ENCODE measurements at places on chromosomes 5 and 9.

DNA sequence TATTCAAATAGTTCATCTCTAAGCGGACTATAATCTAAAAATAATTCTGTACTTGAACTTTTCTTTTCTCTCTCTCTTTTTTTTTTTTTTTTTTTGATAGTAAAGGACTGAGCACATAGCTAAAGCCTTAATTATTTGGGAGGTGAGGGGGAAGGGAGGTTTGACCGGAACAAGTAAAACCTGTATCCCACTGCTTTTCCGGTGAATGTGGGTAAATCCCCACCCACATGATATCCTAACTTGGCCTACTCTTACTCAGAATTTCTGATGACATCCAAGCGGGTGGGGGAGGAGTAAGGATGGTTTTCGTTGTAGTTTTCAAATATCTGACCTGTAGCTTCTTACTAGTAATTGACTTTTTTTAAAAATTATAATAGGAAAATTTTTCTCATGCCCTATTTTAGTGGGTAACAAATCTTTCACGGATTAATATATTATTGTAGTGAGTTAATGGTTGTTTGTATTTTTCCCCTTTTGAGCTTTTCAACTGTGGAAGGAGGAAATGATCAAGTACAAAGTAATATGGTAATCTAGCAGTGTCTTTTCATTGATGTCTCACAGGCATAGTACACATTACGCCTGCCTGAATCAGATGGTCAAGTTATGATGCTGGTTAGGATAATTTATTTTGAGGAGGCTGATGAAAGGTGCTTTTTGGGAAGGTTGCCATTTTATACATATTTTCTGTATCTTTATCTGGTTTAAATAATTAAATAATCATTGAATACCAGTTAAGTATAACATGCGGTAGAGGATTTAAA lies 2.2 kb upstream of the ELL2 start:
- DNase-seq: no peak

DNA sequence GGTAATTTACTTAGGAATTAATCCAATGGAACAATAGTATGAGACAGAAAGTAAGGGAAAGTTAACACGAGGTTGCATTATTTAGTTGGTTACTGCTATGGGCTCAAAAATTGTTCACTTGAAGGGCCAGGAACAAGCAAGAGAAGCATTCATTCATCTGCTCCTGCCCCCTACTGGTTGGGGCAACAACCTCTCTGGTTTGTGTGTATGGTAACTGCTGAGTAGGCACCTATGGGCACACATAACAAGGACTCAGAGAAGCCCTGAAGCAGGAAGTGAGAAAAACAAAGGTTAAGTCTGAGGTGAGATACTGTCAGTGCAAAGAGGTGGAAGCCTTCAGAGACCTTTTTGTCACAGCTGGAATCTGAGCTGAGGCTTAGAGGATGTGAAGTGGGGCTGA lies 34.4 kb upstream of the RANBP6 start:
- DNase-seq: no peak

- DNase-seq: no peak
These were observed 42.2 kb downstream of the PTPN3 start for GRCh38 chr9:109455861-109456260.

DNA sequence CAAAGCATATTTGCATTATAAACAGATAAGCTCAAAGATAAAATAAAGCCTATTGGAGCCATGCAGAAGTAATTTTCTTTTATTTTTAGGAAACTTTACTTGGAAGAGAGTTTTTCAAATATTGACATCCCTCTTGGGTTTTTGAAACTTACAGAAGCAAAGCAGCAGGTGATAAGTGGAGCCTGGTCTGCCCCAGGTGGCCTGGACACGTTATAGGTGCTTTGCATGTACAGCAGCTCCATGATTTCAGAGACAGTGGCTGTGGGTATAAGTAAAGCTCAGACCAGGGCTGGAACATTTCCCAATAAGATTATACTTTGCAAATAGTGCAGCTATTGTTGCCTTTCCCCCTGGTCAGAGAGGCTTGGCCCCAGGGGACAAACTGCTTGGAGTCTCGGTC lies 51.5 kb downstream of the CCDC192 start:
- DNase-seq: no peak

- no peak for DNase-seq
These were observed 22.1 kb downstream of the LCP2 start for GRCh38 chr5:170275376-170275994.

All from fibroblast of skin of back (primary cell).